ENCODE measurements at places on chromosomes 4 and X.

- no peak for DNase-seq
These were observed 600.9 kb upstream of the DIPK2B start for GRCh38 chrX:45801554-45801953.

DNA sequence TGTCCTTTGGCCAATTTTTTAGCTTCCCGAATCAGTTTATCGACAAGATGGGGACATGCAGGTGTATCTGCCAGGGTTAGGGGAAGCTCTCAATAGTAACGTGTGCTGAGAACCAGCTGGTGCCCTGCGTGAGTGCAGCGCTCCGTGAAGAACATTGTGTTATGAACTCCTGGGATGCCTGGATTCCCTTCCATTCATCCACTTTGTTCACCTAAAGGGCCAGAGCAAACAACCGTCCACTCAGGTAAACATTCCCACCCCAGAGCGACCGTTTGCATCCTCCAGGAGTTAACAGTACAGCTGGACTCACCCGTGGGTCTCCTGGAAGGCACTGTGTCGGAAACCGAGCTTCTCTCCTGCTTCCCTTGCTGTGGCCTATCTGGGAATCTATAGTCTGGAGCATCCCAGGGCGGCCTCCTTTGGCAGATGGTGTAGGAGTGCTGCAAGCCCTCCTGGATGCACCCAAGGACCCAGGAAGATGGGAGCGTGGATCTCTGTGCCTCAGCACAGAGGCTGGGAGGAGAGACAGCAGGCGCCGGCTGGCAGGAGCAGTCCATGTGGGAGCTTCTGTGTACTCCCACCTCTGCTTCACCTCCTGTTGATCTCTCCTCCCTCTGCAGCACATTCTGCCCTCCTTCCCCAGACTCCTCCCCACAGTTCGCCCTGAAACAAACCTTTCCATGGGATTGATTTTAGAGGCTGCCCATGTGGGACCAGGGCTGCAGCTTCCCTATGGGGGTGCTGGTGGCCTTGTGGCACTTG lies 62.7 kb downstream of the SHROOM2 start:
- no peak for DNase-seq

- DNase-seq = no peak
These were observed 285.0 kb downstream of the SHOX start for GRCh38 chrX:915427-916229.

DNA sequence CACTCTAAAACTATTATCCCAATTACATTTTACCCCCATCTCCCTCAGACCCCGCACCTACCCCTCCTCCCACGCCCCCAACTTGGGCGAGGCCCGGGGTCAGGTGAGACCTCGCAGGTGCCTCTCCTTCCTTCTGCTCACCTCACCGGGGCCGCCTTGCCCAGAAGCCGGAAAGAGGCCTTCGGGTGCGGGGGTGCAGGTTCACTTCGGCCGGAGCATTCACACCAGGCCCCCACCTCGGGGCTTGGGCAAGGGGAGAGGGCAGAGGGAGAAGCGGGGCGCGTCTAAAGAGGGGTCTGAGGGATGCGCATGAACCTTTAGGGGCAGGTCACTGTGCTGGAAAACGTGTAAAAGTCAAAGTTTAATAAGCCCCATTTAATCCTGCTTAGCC lies 427 bp downstream of the ZNF182 start:
- no peak for DNase-seq

- DNase-seq = no peak
These were observed 68.2 kb downstream of the HEPH start for GRCh38 chrX:66232296-66232695.
